ENCODE measurements at places on chromosomes 12 and 14. TPM values are rescaled to one million over a fixed set of nuclear protein-coding genes. Genes with fewer than 3 reads are reported as not detected.

GRCh38 chr12:99257672-99258071, 389.9 kb upstream of the GARIN6 start:
- no peak for DNase-seq

DNA sequence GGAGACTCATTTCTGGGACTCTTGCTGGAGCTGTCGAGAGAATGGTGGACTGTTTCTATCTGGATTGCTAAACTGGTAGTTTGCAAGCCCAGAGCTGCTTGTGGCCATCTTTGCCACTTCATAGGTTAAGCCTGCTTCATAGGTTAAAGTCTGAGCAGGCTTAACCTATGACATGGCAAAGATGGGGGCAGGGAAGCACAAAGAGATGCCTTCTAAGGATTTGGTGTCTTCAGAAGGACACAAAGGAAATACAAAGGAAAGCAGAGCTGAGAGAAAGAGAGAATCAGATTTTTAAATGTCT, 78.4 kb upstream of the MAX start:
- DNase-seq = no peak

GRCh38 chr14:101124815-101125214, 221.3 kb upstream of the RTL1 start:
- DNase-seq = no peak

DNA sequence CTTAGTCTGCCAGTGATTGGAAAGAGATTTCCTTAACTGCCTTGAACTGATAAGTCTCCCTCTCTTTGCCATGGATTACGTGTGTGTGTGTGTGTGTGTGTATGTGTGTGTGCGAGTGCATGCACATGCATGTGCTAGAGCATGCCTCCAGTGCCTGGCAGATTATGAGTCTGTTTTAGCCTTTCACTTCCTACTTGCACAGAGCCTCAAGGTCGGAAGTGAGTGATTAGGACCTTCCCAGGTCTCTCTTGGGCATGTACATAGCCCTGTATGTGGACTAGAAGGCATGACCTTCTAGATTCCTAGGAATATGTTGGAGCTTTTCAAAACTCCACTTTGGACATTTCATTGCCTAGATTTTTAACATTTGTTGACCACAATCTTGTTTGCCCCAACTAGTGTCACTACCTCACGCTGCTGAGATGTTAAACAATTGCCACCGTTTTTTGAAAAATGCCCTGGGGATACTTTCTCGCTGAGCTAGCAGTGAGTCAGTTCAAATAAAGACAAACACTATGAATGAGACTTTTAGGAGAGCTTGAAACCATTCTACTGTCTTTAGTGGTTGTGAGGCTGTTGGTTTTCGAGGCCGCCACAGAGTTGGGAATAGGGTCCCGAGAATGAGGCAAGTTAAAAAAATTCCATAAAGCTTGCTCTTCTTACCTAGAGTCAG, 28.2 kb downstream of the KIAA0586 start:
- no peak for DNase-seq

The SLC2A3 gene
- 0.37 TPM for total RNA-seq

The DAO gene
- total RNA-seq = not detected

Data from Calu3 (cell line).